ENCODE measurements at places on chromosomes 16 and 17.

DNA sequence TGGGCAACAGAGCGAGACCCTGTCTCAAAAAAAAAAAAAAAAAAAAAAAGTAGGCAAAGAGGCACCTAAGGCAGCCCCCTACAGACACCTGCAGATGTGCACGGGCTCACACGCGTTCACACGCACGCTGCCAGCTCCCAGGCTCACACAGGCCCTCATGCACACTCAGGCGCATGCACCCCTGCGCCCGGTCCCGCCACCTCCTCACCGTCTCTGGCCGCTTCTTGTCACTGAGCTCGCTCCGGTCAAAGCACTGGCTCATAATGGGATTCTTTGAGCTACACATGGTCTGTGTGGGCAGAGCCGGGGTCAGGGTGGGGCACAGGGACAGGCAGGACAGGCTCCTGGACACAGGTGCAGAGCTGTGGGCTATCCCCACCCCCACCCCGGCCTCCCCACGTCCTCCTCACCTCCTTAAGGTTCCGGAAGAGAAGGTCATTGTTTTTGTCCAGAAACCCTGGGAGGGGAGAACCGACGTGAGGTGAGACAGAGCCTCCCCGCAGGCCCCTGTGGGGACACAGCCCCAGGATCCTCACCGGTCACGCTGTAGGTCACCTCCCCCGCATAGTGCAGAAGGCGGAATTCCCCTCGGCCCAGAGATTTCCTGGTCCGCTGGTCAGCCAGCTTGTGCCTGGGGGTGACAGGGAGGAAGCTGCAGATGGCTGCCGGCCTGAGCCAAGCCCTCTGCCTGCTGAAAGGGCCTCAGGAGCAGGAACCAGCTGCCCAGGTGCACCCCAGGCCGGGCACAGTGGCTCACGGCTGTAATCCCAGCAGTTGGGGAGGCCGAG is 17.9 kb downstream of the MYO1C start:
- no peak for DNase-seq

- no peak for DNase-seq
Observed at GRCh38 chr16:67022531-67023214, 6.3 kb upstream of the CBFB start.

DNA sequence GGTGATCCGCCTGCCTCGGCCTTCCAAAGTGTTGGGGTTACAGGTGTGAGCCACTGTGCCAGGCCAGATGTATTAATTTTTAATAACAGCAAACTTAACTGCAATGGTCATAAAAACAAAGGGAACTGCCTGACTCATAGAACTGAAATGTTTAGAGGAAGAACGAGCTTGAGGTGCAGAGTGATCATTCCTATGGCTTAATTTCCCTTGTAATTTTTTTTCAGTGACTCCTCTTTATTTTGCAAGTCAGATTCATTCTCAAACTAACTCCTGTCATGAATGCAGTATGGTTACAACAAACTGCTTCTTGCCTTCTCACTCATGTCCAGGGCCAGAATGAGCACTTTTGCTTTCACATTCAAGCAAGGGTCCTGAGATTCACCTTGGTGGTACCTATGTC is 231.3 kb downstream of the HAPSTR1 start:
- no peak for DNase-seq

GRCh38 chr16:84599521-84600202 is 18.2 kb downstream of the COTL1 start:
- peak; percentile 44 for DNase-seq

DNA sequence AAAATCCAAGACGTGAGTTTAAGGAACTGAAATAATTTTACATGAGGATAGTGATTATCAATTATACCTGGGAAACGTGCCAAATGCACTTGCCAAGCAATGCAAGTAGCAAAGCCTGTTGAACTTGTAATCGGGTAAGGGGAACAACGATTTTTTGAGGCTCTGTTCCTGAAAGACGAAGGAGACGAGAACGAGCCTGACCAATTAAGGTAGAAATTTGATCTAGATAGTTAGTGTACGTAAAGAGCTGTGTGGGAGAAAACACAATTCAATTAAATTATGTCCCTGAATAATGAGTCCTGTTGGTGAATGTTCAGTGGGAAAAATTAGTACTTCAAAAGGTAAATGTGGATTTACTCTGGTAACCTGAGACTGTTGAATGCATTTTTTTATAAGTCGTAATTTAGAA is 17.7 kb upstream of the KCTD5 start:
- DNase-seq, result no peak

GRCh38 chr16:57270221-57271062 is 14.0 kb downstream of the PLLP start:
- DNase-seq, result no peak

DNA sequence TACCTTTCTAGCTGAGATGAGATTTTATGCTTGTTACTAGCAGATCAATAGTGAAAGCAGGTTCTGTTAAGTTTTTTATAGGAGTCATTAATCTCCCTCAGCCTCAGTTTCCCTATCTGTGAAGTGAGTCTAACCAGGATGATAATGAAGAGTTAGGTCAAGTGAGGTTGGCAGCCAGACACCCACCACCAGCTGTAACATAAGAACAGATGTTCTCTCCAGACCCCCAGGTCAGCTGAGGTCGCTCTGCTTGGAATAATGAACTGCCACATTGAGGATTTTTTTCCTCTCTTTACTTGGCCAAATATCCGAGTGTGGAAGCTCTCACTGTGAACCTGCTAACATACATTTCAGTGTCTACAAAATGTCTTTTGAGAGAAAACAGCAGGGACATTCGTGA is 389.6 kb downstream of the WWOX start:
- no peak for DNase-seq

GRCh38 chr16:82260212-82260795 is 90.3 kb upstream of the MPHOSPH6 start:
- no peak for DNase-seq

- DNase-seq, result no peak
Observed at GRCh38 chr17:72128039-72128438, 7.2 kb downstream of the SOX9 start.

GRCh38 chr17:12391468-12391867 is 274.2 kb upstream of the MYOCD start:
- DNase-seq, result no peak

DNA sequence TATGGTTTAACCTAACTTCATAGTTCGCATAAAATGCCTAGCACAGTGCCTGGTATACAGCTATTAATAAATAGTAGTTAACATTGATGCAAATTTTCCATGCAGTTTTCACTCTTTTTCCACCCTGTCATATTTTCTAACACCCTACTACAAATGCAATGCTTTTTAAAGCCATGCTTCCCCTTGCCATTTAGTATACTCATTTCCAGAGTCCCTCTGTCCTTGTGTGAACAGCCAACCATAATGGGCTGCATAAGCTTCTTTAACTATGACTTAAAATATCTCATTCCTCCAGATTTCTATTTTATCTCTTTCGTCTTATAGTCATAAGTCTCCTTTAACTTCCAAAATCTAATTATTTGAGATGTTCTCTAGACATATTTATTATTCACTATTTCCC is 284.1 kb downstream of the GRIN2A start:
- no peak for DNase-seq

DNA sequence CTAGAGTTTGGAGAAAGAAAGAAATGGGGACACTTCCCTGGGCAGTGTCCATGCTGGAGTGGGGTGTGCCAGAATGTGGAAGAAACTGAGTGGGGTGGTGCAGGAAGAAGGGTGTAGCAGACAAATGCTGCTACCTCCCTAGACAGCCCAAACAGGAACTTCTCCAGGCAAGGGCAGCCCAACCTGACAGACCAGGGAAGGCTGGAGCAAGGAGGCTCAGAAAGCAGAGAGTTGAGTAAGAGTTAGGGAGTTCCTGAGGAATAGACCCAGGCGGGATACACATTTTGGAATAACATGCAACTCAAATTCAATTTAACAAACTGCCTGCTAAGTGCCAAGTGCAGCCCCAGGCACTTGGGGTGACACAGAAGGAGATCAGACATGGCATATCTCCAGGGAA is 1.0 kb upstream of the MYO18A start:
- DNase-seq, result no peak

GRCh38 chr17:49557312-49558024 is 18.2 kb upstream of the NXPH3 start:
- no peak for DNase-seq

DNA sequence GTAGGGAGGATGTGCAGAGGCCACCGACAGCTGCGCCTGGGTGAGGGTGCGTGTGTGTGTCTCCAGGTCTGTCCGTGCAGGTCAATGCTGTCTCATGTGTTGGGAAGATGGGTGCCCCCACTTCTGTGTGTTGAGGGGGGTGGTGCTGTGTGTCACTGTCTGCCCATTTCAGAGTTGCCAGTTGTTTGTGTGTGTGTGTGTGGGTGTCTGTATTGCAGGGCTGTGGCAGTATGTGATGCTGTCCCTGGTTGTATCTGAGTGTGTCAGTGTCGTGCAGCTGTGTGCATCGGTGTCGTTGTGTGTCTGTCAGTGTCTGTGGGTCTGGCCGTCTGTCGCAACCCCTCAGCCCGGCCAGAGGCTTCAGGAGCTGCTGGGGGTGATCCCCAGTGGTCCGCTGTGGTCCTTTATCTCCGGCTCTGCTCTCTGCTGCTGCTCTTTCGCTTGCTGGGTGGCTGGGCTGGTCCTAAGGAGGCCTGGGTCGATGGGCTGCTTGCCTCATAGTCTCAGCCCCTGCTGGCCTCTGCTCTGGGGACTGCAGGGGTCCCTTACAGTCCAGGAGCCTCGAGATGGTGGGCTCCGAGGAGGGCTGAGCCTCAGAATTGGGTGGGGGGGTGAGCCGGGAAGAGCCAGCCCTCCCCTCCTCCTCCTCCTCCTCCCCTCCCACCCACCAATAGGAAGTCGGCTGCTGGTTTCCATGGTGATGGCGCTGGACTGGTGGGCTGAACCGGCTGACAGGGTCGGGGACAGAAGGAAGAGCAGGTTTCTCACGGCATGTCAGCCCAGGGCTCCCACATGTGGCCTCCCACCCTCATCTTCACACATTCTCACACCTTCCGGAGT is at the start of gene TSPOAP1:
TSPOAP1 (minus strand) TSS at position 601 of the 840 bp plus-strand sequence. CDS start 875 bp downstream, outside the sequence.
- peak; percentile 78 for DNase-seq

- no peak for DNase-seq
Observed at GRCh38 chr17:65503557-65503956, 57.9 kb downstream of the AXIN2 start.

GRCh38 chr17:79865351-79866210 is 26.3 kb upstream of the CBX4 start:
- no peak for DNase-seq

GRCh38 chr17:82088838-82089722 is 9.0 kb downstream of the FASN start:
- DNase-seq, result no peak

GRCh38 chr16:81005610-81006161 is 999 bp downstream of the CMC2 start:
- DNase-seq, result no peak

DNA sequence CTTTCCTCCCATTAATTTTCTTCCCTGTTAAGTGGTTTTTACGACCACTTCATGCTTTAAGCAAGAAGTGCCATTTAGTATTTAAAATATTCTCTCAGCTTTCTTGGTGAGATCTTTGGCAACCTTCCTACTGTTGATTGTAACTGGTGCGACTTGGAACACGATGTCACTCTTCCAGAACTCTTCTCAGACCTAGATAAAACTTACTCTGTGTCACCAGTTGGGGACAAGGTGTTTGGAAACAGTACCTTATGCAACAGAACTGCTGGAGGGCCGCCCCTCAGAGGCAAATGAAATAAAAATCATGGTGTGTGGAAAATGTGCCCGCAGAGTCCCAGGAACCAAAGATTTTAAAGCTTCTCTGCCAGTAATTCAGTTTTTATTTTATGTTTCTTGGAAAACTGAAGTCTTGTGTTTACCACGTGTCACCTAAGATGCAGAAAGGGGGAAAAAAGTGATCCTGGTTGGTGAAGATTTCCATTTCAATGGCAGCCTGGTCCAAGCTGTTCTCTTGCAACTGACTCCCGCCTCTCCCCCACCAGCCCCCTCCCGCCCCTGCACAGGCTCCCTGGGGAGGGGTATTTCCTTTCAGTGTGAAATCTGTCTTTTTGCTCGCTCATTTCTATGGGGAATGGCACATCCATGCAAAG is 7.2 kb upstream of the HSD11B2 start:
- no peak for DNase-seq

- DNase-seq, result no peak
Observed at GRCh38 chr16:180101-180675, at the start of gene HBQ1. HBQ1 (plus strand) TSS chr16:180459; CDS start chr16:180487, 28 bp downstream.

GRCh38 chr17:7025245-7025644 is 2.4 kb downstream of the BCL6B start:
- DNase-seq, result no peak

- no peak for DNase-seq
Observed at GRCh38 chr16:31194898-31195297, 7.7 kb downstream of the PYCARD start.

GRCh38 chr17:57948555-57949420 is 6.4 kb downstream of the CUEDC1 start:
- DNase-seq, result no peak

DNA sequence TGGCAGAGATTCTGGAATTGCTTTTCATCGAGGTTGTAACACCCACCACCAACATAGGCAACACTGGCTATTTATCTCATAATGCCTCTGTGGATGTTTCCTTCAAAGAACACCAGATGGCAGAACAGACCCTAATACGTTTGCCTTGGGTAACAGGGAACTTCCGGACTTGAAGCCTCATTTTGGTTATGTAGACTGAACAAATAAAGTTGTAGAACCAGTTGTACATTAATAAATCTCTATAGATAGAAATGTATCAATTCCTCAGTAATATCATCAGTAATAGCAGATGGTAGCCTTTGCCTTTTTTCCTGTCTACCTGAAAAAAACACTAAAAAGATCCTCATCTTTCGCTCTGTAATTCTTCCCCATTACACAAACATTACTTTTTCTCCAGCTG is 25.9 kb upstream of the APOH start:
- no peak for DNase-seq

- DNase-seq, result no peak
Observed at GRCh38 chr17:57235124-57235523, 21.2 kb upstream of the MSI2 start.

- DNase-seq, result no peak
Observed at GRCh38 chr17:72970246-72970645, 122.2 kb downstream of the SLC39A11 start.

- no peak for DNase-seq
Observed at GRCh38 chr16:85998868-85999729, 100.1 kb downstream of the IRF8 start.

DNA sequence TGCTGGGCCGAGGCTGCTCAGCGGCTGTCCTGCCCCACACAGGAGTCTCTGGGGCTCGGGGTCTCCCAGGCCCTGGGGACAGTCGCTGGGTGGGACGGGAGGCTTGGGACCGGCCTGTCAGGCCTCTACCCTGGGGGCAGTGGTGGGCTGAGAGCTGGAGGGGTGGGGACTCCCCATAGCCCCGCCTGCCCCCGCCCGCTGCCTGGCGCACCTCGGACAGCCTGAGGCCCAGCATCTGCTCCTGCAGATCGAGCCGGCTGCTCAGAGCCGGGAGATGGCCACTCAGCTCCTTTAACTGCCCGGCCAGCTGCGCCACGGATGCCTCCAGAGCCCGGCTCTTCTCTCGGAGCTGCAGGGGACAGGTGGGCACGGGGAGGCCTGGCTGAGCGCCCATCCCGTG is 6.7 kb downstream of the PERCC1 start:
- no peak for DNase-seq
